ENCODE measurements at places on chromosomes 2 and 18. TPM values are rescaled to one million over a fixed set of nuclear protein-coding genes. Genes with fewer than 3 reads are reported as not detected.

WDR33 gene
- total RNA-seq: 70.8 TPM

RAX gene
- 0.56 TPM for total RNA-seq

DNA sequence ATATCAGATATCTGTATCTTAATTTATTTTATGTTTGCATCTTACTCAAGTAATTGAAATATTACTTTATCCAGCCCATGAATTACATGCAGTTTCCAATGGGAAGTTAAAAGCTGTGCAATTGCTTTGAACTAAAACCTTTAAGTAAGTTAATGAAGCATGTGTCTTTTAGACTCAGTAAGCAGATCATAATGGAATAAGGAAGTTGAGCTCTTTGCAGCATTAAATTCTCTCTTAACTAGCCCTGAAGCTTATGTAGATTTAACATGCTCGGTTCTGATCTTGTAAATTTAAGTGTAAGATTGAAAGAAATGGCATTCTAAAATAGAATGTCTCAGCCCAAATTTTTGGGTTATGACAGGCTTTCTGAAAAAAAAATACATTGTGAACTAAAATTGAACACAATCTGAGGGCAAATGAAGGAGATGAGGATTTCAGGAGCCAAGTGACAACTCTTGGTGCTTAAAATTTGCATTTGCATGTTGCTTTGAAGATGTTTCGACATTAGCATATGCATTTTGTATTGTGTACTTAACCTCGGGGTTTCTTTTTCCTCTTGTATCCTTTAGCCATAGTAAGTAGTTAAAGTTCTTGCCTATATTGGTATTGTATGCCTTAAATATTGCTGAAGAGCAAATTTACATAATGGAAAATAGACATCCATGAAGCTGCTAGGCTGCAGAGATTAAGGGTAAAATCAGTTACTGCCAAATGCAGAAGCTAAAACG, 297.8 kb upstream of the KCNJ3 start:
- no peak for DNase-seq

DNA sequence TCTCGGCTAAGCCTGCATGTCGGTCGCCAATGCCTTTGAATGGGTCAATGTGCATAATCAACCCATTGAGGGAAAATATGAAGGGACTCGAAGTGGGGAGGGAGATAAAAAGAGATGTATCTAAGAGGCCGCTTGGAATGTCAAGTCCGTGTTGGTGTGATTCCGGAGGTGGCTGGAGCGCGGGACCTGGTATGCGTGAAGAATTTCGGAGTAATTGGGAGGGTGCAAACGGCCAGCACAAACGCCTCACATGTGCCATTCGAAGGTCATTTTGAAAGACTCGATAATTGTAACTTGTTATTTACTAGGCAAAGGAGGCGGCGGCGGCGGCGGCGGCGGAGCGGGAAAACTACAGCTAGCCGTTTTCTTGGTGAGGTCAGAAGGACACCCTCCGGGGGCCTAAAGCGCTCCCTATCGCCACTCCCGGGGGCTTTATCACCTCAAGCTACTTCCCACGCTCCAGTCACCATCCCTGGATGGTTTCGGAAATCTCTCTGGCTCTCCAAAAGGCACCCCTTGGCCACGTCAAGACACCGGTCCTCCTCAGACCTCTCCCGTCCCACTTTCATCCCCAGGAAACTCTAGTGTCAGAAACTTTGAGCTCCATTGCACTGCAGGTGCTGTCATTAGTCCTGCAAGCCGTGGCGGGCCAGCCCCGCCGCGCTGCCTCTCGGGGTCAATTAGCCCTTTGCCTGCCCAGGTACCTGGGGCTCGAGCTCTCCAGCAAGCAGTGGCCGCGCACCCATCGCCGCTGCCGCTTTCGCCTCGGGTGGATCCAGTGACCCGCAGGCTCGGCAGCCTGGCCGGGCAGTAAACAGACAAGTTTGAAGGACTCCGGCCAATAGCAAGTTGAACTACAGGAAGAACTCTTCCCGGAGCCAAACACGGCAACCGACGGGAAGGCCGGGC, 1.5 kb downstream of the ERBB4 start:
- peak; percentile 3 for DNase-seq

DNA sequence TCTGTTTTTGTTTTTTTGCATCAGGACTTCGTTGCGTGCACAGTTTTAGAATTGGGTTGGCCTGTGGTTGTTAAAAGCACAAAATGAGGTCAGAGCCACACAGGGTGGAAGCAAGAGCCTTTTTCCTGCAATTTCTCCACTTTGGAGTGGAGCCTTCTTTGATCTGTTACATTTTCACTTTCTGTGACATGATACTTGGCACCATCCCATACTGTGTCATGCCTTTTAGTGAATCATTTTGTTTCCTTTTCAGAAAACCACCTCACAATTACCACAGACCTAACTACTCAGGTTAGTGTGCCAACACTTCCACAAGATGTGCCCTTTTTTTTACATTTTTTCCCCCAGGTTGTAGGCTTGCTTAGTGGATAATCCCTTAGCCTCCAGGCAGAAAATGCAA, 32.5 kb downstream of the MERTK start:
- DNase-seq: no peak

DNA sequence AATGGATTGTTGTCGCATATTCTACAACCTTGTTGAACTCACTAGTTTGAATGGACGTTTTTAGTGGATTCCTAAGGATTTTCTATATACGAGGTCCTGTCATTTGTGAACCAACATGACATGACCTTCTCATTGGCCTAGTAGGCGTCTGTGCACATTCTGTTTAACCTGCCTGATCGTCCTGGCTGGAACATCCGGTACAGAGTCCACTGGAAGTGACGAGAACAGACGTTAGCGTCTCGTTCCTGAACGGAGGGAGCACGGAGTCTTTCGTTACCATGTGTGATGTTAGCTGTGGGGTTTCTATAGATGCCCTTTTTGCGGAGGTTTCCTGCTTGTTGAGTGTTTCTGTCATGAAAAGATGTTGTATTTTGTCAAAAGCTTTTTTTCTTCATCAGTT, 61.9 kb downstream of the SLC66A2 start:
- DNase-seq: no peak

GRCh38 chr2:175792199-175792598, 209.9 kb downstream of the LNPK start:
- DNase-seq: no peak

DNA sequence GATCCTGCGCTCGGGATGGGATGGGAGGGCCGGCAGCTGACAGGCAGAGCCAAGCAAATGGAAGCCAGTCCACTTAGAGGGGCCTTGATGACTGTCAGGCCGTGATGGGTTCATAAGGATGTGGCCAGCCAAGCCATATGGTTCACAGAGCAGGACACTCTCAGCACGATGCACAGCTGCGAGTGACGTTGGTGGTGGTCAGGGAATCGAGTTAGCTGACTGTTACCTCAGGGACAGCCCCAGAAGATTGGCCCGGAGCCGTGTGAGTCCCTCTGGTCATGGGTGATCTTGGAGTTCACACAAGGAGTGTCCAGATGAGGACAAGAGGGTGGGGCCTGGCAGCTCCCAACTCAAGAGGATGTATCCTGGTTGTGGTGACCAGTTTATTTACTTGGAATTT, 70.2 kb downstream of the TPGS2 start:
- no peak for DNase-seq

DNA sequence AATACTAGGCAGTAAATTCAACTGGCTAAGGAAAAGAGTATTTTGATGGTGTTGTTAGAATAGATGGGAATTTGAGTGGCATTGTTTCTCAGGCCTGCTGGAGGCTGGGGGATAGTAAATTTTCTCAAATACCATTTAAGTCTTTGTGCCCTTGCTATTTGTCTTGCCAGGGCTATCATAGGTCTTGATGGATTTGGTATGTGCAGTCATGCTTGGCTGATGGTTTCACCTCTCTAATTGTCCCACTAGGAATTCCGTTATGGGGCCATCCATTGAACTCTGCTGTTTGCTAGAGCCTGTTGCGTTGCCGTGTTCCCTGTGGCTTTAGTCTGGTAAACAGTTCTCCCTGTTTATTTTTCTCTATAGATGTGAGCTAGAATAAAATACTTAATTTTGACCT, 438.1 kb upstream of the FAM98A start:
- DNase-seq: no peak

GRCh38 chr2:26008851-26009566, 24.9 kb upstream of the RAB10 start:
- no peak for DNase-seq

Measured in activated naive CD4-positive, alpha-beta T cell treated with anti-CD3 and anti-CD28 coated beads, Interleukin-2, amount 50 U/mL, for 72 hours (primary cell).